Muscle of leg (tissue), 16 donors: ENCODE measurements at places on chromosomes 11 and 22. TPM values are rescaled to one million over a fixed set of nuclear protein-coding genes. Genes with fewer than 3 reads are reported as not detected.

Gene ZNF214
- 3.4 TPM for total RNA-seq

Gene RAG2
- 0.09 TPM for total RNA-seq

DNA sequence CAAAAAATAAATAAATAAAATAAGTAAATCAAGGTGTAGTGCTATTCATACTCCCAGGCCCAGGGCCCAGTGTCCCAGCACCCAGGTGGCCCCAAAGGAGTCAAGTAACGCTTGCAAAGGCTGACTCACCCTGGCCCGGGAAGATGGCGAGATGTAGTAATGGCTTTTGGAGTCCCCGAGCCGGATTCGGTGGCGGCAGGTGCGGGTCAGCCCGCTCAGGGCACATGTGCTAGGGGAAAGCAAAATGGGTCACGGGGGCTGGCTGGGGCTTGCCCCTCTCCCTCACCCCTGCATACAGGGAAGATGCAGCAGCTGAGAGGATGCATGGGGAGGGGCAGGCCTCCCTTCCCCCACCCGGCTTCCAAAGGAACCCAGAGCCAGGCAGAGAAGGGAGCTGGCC is 11.0 kb upstream of the FADS3 start:
- H3K27me3 ChIP-seq, result no peaks in the 10 kb centered on the region
- peaks cover 13% of the 10 kb centered on the region for H3K4me1 ChIP-seq
- no peak for DNase-seq
- no peak overlapping the region for H3K27ac ChIP-seq

GRCh38 chr11:44998051-44998450 is 47.4 kb upstream of the TP53I11 start:
- H3K4me1 ChIP-seq, result peaks cover 18% of the 10 kb centered on the region
- no peak overlapping the region for H3K4me3 ChIP-seq
- peaks cover 2% of the 10 kb centered on the region for H3K27me3 ChIP-seq
- no peak for DNase-seq
- no peak overlapping the region for H3K27ac ChIP-seq

GRCh38 chr11:71937826-71938225 is 9.0 kb downstream of the RNF121 start:
- no peak overlapping the region for H3K4me3 ChIP-seq
- no peak for DNase-seq
- no peak overlapping the region for H3K27ac ChIP-seq
- H3K27me3 ChIP-seq, result no peaks in the 10 kb centered on the region
- H3K36me3 ChIP-seq, result peaks cover 2% of the 10 kb centered on the region

Gene FADD
- 12.1 TPM for total RNA-seq

- no peak overlapping the region for H3K4me3 ChIP-seq
- peaks cover 44% of the 10 kb centered on the region for H3K4me1 ChIP-seq
- peak overlapping the region; percentile 75 for H3K27ac ChIP-seq
- no peak for DNase-seq
- no peaks in the 10 kb centered on the region for H3K36me3 ChIP-seq
Observed at GRCh38 chr22:39291523-39291922, 27.9 kb downstream of the RPL3 start.

Gene ZNF280B
- total RNA-seq, result 3.1 TPM

DNA sequence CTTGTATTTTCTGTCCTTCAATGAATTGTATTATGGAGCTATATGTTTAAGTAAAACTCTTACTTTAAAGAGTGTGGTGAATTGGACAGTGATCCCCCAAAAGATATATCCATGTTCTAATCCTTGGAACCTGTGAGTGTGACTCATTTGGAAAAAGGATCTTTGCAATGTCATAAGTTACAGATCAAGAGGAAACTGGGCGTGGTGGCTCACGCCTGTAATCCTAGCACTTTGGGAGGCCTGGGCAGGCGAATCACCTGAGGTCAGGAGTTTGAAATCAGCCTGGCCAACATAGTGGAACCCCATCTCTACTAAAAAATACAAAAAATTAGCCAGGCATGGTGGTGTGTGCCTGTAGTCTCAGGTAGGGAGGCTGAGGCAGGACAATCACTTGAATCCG is 36.7 kb downstream of the ELF5 start:
- peaks cover 6% of the 10 kb centered on the region for H3K4me1 ChIP-seq
- H3K4me3 ChIP-seq, result no peak overlapping the region
- no peak overlapping the region for H3K27ac ChIP-seq

Gene SELENOM
- total RNA-seq, result 35.1 TPM

- no peak for DNase-seq
- no peak overlapping the region for H3K27ac ChIP-seq
- peaks cover 16% of the 10 kb centered on the region for H3K4me1 ChIP-seq
- H3K4me3 ChIP-seq, result no peak overlapping the region
Observed at GRCh38 chr22:23074451-23074850, 4.1 kb downstream of the GNAZ start.

Gene PGA5
- 0.27 TPM for total RNA-seq

DNA sequence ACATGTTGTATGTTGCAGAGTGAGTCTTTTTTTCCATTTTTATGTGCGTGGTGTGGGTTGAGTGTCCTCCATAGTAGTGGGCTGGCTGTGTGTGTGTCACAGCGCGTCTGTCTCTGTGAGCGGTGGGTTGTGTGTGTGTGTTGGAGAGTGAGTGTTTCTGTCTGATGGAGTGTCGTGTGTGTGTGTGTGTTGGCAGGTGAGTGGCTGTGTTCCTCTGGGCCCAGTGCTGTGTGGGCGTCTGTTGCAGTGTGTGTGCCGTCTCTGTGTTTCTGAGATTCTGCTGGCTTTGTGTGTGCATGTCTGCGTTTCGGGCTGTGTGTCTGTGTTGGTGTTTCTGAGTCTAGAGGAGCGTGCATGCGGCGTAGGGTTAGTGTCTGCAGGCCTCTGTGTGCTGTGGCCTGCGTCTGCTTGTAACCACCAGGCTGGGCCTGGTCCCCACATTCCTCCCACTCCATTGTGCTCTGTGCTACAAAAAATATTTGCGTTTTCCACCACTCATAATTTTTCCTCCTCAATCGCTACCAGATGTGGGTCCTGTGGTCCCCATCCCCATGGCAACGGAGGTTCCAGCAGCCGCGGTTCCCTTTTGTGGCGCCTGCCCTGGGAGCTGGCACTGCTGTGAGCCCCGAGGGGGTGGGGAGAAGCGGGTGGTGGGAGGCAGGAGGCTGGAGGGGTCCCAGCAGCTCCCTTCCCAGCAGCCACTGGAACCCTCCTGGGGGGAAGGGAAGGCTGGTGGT is 15.2 kb downstream of the SCARF2 start:
- peak overlapping the region; percentile 83 for H3K27ac ChIP-seq
- no peak overlapping the region for H3K4me3 ChIP-seq
- peak; percentile 92 for DNase-seq
- peaks cover 7% of the 10 kb centered on the region for H3K36me3 ChIP-seq

GRCh38 chr11:88770475-88771079 is 295.2 kb downstream of the GRM5 start:
- DNase-seq, result no peak
- H3K4me3 ChIP-seq, result no peak overlapping the region
- H3K36me3 ChIP-seq, result no peaks in the 10 kb centered on the region
- H3K4me1 ChIP-seq, result no peaks in the 10 kb centered on the region
- H3K27me3 ChIP-seq, result no peaks in the 10 kb centered on the region

Gene TLCD5
- 6.6 TPM for total RNA-seq

Gene FOXRED2
- total RNA-seq, result 11.1 TPM

- no peak overlapping the region for H3K4me3 ChIP-seq
- no peak overlapping the region for H3K27ac ChIP-seq
- H3K4me1 ChIP-seq, result no peaks in the 10 kb centered on the region
- H3K27me3 ChIP-seq, result no peaks in the 10 kb centered on the region
- no peak for DNase-seq
- no peaks in the 10 kb centered on the region for H3K36me3 ChIP-seq
Observed at GRCh38 chr11:85875505-85875904, 20.3 kb downstream of the CCDC83 start.

Gene SSTR3
- total RNA-seq, result not detected

Gene P2RX3
- 1.5 TPM for total RNA-seq
